Caudate nucleus (tissue), 63 donors: ENCODE measurements at places on chromosomes 2 and 18.

GRCh38 chr2:50098242-50098641, 933.7 kb downstream of the NRXN1 start:
- no peak for DNase-seq

DNA sequence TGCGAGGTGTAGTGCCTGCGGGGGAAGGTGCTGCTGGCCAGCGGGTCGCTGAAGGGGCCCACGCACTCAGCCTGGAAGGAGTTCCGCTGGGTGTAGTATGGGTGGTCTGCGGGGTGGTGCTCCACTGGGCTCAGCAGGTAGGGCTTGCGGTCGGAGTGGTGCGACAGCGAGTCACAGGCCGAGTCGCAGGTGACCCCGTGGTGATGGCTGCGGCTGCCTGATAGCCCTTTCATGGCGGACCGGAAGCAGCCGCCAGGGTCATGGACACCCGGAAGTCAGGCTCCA, 429.8 kb downstream of the TGIF1 start:
- DNase-seq: no peak

DNA sequence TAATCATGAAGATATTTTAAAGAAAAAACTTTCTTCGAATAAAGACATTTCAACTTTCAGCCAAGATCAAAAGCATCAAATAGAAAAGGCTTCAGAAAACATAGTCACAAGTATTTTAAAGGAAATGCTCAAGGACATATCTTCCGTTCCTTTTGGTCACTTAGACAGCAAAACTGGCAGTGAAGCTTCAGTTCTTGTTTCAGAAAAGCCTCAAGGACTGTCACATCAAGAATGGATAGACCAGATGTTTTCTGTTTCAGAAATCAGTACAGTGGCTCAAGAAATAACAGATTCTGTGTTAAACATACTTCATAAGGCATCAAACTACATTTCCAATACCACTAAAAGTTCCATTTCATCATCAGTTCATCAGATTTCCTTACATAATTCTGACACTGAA, 51.8 kb downstream of the FSIP2 start:
- no peak for DNase-seq

DNA sequence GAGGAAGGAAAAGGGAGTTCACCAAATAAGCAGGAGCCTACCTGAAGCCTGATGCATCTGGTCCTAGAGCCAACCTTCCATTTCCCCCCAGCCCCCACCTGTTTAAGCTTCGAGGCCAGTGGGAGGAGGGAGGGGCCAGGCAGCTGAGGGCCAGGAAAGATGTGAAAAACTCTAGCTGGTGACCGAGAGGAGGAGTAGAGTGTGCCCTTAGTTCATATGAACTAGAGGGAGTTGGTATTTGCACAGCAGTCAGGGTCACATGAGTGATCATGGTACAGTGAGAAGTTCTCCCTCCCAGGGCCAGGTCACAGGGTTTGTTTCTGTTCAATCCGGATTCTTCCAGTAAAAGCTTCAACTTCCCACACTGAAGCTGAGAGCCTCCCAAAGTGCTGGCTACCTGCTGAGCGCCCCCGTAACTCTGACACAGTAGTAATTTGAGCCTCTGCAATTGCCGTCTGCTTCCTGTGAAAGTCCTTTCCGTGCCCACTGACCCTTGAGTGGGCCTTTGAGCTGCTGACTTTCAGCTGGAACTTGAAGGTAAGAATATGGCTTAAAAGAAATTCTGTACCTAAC, at the start of gene SULT1C2:
SULT1C2 (plus strand) TSS at position 362 of the 573 bp plus-strand sequence. CDS start 4,773 bp downstream, outside the sequence.
- DNase-seq: no peak

- no peak for DNase-seq
Measured at GRCh38 chr2:72198532-72199241, 51.0 kb upstream of the CYP26B1 start.

DNA sequence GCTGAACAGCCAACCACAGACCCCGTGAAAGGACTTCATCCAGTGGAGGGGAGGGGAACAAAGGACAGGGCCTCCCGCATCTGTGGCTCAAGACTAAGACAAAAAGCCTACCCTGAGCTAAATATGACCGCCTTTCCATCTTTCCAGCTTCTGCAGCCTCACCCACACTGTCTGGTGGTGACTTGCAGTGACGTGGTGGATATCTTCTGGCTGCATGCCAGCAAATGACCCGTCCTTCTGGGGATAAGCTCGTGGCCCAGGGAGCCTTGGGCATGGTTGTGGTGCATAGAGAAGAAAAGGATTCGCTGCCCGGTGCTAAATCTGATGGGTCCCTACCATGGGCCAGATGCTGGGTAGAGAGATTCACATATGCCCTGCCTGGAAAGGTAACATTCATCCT, 8.7 kb upstream of the NGEF start:
- no peak for DNase-seq

DNA sequence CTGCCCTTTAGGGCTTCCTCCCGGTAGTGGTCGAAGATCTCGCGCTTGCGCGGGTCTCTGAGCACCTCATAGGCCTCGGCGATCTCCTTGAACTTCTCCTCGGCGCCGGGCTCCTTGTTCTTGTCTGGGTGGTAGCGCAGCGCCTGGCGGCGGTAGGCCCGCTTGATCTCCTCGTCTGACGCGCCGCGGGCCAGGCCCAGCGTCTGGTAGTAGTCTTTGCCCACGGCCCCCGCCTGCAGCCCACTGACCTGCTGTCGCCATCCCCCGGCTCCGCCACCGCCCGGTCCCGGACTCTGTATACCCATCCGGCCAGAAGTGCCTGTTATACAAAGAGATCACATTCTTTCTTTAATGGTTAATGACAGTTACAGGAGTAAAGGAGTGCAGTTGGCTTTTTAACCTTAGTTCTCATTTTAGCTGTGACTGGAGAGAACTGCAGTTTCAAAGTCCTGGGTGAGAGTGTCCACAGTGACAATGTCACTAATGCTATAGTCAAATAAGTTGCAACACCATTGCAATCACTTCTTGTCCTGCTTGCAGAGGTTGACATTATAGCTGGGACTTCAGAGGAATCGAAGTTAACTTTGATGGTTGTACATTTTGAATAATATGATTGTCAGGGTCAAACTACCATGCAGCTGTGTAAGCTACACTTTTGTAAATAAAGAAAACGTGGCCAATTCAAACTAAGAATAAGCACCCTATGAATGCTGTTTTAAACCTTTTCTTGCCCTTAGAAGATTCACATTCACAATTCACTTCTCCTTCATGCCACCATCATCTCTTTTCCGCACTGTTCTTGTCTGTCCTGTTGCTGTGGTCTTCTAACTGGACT, 35.3 kb upstream of the CAVIN2 start:
- DNase-seq: no peak

DNA sequence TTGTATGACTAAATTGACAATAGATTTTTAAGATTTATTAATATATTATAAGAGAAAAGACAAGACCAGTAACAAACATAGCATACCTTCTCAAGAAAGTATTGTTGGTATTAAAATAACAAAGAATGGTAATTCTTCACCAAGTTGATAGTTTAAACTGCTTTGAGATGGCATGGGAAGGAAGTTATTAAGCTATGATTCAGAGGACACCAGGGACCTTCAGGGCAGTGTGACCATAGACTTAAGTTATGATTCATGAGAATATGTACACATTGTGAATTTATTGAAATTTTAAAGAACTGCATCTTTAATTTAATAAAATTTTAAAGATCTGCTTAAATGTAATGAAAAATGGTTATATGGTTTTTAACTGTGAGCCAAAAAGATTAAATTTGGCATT, 205.7 kb downstream of the DSEL start:
- no peak for DNase-seq

- no peak for DNase-seq
Measured at GRCh38 chr2:213261237-213261636, 23.0 kb upstream of the SPAG16 start.

DNA sequence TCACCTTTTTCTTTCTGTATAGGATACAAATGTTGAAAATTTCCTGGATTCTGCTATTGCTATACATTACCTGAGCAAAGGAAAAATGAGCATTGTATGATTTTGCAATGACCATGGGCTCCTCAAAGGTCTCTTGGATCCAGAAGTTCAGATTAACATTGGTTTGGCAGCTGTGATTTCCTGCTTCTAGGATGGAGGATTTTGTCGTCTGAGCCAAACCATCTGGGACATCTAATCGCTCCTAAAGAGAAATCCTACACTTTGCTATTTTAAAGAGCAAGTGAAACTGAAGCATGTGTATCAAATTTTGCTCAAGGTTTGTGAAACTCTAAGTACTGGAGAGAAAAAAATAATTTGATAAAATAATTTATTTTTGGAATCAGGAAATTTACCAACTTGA, 115.1 kb upstream of the ST6GAL2 start:
- no peak for DNase-seq

DNA sequence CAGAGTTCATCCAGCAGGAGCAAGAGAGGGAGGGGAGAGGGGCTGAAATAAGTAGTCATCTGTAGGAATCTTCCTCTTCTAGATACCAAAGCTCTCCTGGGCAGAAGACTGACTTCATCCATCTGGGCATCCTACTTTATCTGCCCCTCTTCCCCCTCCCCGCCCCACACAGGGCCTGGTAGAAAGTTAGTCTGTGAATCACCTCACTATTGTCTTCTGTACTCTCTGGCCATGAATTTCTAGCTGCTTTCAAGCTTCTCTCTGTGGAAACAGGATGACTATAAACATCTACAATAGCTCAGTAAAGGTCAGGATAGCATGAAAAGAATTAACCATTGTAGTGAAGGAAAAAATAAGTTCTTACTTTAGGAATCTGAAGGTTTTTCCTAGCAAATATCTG, 47.7 kb upstream of the RNU4ATAC start:
- no peak for DNase-seq

- no peak for DNase-seq
Measured at GRCh38 chr18:61774846-61775245, 118.0 kb downstream of the RNF152 start.

- DNase-seq: no peak
Measured at GRCh38 chr2:219225350-219225749, 4.1 kb downstream of the ATG9A start.

DNA sequence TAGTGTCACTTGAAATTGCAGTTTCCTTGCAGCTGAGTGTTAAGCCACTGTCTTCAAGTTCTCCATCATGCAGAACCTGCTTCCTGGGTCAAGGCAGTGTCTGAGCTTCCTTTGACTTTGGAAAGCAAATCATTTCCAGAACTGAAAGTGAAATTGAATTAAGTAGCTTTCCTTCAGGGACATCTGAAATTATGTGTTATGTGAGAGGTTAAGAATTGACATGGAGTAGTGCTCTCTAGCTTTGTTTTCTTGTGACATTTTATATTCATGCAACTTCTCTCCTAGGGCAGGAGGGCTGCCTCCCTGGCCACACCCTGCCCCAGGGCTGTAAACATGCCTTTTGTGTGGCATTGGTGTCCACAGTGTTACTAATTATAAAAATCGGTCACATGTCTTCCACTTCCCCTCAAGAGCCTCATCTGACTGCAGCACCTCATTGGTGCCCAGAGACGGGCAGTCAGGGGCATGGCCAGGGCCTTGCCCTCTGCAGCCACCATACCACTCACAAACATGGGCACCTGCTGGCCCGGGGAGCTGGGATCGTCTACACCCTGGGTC, 14.4 kb downstream of the RAB12 start:
- DNase-seq: no peak

GRCh38 chr2:18639756-18640453, 50.5 kb upstream of the NT5C1B start:
- DNase-seq: no peak

GRCh38 chr18:36488131-36488530, 190.6 kb downstream of the FHOD3 start:
- no peak for DNase-seq

DNA sequence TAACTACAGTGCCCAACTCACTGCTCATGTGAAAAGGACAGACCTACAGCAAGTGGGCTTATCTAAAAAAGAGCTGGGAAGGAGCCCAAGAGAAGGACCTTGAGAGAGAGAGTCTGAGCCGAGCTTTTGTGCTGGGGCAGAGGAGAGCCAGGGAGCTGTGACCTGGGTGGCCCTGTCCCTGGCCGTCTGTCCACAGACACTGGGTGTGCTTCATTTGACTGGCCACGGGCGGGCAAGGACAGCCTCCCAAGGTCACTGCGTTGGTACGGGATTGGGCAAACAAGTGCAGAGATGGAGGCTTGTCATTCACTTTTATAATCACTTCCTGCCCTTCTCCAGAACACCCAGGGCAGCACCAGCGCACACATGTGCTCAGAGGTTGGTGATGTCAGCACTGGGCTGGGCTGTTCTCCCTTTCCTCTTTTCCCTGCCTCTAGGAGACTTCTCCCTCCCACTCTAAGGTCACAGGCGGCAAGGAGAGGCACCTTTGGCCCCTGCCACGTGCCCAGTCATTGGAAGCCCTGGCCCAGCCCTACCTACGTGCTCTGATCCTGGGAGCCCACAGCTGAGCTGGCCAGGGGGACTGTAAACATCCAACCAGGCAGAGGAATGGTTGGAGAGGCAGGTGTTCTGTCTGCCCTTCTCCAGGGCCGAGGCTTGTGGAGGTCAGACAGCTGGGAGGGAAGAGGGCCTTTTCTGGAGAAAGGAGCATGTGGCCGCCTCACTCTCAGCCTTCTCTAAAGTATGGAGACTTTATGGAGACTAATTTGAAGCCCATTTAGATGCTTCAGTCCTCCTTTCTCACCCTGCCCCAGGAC, 6.4 kb upstream of the PSD4 start:
- no peak for DNase-seq

DNA sequence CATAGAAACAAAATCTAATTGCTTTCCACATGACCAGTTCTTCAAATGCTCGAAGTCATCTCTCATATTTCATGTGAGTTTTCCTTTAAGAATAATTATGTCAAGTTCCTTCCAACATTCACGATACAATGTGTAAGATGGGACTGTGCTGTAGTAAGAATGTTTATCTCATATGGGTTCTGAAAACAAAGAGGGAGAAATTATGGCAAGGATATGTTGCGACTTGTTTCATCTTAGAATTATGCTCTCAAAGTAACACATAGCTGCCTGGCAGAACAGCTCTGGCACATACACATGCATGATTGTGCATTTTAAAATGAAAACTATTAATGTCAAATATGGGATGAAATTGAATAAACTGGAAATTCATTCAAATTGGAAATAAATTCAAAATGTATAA, 314.8 kb upstream of the ACVR2A start:
- no peak for DNase-seq

- DNase-seq: no peak
Measured at GRCh38 chr18:65025756-65026155, 725.1 kb upstream of the CDH7 start.

- DNase-seq: no peak
Measured at GRCh38 chr18:37546651-37547050, 18.9 kb downstream of the CELF4 start.

- no peak for DNase-seq
Measured at GRCh38 chr2:111231532-111232252, 111.0 kb downstream of the BCL2L11 start.

- DNase-seq: no peak
Measured at GRCh38 chr2:152950126-152950525, 231.7 kb downstream of the ARL6IP6 start.
